ENCODE measurements at places on chromosomes 13 and 19. TPM values are rescaled to one million over a fixed set of nuclear protein-coding genes. Genes with fewer than 3 reads are reported as not detected.

METTL21C gene
- not detected for total RNA-seq

ZNF528 gene
- total RNA-seq: 6.2 TPM

NFKBIB gene
- total RNA-seq: 10.0 TPM

F7 gene
- not detected for total RNA-seq

ZFR2 gene
- not detected for total RNA-seq

LPAR2 gene
- 0.30 TPM for total RNA-seq

C19orf25 gene
- 15.3 TPM for total RNA-seq

FRY gene
- total RNA-seq: 42.9 TPM

UTP14C gene
- 13.2 TPM for total RNA-seq

ZGLP1 gene
- total RNA-seq: under 0.01 TPM

S1PR4 gene
- 2.3 TPM for total RNA-seq

MEIOSIN gene
- not detected for total RNA-seq

ZNF550 gene
- total RNA-seq: 2.9 TPM

ZNF560 gene
- total RNA-seq: not detected

ZNF600 gene
- 2.3 TPM for total RNA-seq

ZNF667 gene
- 1.8 TPM for total RNA-seq

GRK1 gene
- total RNA-seq: not detected

CYP4F3 gene
- not detected for total RNA-seq

MRI1 gene
- total RNA-seq: 46.4 TPM

MBD3L3 gene
- not detected for total RNA-seq

KLK14 gene
- under 0.01 TPM for total RNA-seq

RFC3 gene
- 23.9 TPM for total RNA-seq

Measured in epithelial cell of umbilical artery (primary cell).